Stimulated activated CD4-positive, alpha-beta T cell treated with anti-CD3 and anti-CD28 coated beads, Interleukin-4, amount 100 ng/mL, for 1 hour (primary cell): ENCODE measurements at places on chromosomes 3 and 15.

DNA sequence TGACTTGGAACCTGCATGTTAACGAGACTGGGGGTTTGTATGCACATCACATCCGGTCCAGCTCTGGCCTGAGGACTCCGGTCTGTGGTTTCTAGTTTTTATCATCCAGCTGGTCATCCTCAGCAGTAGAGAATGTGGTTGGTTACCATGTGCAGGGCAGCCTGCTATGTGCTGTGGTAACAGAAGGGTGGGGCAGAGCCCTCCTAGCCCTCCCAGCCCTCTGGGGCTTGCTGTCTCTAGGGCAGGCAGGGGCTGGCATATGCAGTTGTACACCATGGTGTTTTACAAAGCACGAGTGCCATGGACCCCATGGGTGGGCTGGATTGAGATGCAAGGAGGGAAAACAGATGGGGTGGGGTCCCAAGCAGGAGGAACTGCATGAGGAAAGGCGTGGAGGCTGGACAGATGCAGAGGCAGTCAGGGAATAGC is 70.2 kb downstream of the APBA2 start:
- DNase-seq: no peak

DNA sequence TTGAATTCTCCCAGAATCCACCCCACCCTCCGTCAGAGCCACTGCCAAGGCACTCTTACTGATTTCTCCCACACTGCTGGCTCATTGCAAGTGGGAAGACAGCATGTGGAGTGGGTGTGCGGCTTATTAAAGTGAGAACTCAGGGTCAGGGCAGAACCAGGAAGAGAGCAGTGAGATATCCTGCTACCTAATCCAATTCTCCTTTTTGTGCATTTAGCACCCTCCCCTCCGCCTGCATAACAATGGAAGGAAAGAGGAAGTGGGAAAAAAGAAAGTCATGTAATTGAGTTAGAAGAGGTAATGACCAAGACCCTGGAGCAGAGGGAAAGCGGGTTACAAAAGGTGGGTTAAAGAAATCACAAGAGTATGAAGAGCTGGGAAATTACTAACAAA is 27.8 kb upstream of the PIK3CB start:
- no peak for DNase-seq

DNA sequence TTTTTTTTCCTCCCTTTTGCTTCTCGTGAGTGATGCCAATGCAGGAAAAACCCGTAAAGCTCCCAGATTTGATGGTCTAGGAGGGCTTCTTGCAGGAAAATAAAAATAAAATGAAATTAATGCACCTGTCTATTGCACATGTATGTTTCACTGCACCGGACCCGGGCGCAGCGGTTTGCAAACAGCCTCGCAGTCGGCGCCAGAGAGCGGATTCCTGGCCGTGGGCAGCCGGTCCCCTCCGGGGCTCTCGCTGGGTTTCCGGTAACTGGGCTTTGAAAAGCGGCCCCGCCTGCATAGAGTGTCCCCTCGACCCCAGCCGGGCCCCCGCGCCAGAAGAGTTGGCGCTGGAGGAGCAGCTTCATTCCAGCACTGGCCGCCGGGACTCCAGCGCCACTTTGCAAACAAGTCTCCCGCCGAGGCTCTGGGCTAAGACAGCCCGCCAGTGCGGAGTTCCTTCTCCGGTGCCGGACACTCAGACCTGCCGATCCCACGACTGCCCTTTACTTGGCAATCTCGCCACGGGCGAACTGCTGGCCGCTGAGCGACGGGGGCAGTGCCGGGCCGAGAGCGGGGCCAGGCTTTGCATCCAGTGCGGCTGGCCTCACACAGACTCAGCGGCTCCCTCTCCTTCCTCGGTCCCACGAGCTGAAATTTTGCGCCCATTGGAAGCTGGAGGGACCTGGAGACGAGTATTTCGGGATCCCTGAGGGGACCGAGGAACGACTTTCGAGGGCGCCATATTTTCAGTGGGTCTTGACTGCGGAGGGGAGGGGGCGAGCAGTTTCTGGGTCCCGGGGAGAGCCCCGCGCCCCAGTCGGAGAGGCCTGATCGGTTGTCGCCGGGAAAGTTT is 225.9 kb upstream of the C2CD4B start:
- DNase-seq: peak; percentile 32

GRCh38 chr15:40942878-40943277 is 10.4 kb upstream of the CHAC1 start:
- DNase-seq: no peak

- no peak for DNase-seq
Observed at GRCh38 chr15:39513936-39514335, 66.9 kb upstream of the THBS1 start.

GRCh38 chr3:83354205-83354604 is 1592.8 kb upstream of the GBE1 start:
- no peak for DNase-seq
